ENCODE measurements at places on chromosomes 5 and 9. TPM values are rescaled to one million over a fixed set of nuclear protein-coding genes. Genes with fewer than 3 reads are reported as not detected.

Gene SHOC1
- polyA plus RNA-seq: not detected

Gene ECM2
- not detected for polyA plus RNA-seq

Gene CCNI2
- polyA plus RNA-seq: not detected

Gene TPM2
- not detected for polyA plus RNA-seq

Gene DYNC2I2
- polyA plus RNA-seq: 82.5 TPM

Gene DOCK8
- polyA plus RNA-seq: not detected

Gene CCNJL
- polyA plus RNA-seq: 0.84 TPM

Gene BTNL9
- 18.7 TPM for polyA plus RNA-seq

Gene ANKRD34B
- polyA plus RNA-seq: 0.08 TPM

Gene SIT1
- not detected for polyA plus RNA-seq

Gene PLPPR1
- 135 TPM for polyA plus RNA-seq

Gene INSL4
- polyA plus RNA-seq: not detected

Gene FOXB2
- not detected for polyA plus RNA-seq

Gene GBA2
- 102 TPM for polyA plus RNA-seq

Gene NPR3
- 1.5 TPM for polyA plus RNA-seq

Gene ADAMTS19
- 1.4 TPM for polyA plus RNA-seq

Gene TRIP13
- 2.6 TPM for polyA plus RNA-seq

Gene HMGCS1
- 498 TPM for polyA plus RNA-seq

Gene AMBP
- not detected for polyA plus RNA-seq

Gene C6
- 2.6 TPM for polyA plus RNA-seq

Gene OLFM1
- 134 TPM for polyA plus RNA-seq

Gene LRRC8A
- 15.6 TPM for polyA plus RNA-seq

Gene CDC20B
- 0.28 TPM for polyA plus RNA-seq

Gene IL9
- not detected for polyA plus RNA-seq

Gene C5orf52
- polyA plus RNA-seq: not detected

Gene SLC46A2
- polyA plus RNA-seq: not detected

Gene ZFP2
- 14.5 TPM for polyA plus RNA-seq

Gene PPP6C
- 21.4 TPM for polyA plus RNA-seq

Gene SAPCD2
- 0.22 TPM for polyA plus RNA-seq

Data from neural cell (in vitro differentiated cells).